Liver (tissue), 10 donors: ENCODE measurements at places on chromosomes 12 and 14.

DNA sequence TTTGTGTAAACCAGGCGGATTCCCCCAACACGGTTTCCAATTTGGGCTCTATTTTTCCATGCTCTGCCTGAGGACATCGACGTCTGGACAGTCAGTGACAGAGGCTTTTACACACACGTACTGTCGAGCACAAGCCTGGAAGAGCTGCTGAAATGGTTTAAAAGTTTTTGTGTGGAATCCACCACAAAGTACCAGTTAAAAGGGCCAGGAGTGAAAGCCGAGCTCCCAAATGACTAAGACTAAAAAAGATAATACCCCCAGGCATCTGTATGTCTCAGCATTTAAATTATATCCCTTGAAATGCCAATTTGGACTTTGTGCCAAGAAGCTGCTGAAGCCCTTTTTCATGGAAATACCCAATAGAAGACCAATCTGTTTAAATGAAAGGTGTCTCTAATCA lies 173.2 kb downstream of the EGLN3 start:
- no peak for DNase-seq

DNA sequence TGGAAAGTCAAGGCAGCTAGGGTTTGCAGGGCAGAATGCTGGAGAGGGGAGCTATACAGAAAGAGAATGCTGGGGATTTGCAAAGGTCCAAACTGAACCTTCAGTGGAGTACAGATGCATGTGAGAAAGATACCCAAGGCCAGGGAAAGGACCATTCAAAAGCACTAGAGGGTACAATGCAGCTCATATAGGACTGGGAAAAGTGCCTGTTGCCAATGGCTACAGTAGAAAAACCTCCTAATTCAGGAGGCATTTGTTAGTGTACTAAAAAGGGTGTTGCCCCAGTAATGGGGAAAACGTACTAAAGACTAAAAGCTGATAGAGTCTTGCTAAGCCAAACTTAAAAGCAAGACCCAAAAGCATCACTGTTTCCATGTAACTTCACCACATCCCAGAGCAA lies 30.1 kb downstream of the E2F7 start:
- DNase-seq, result no peak

- DNase-seq, result no peak
Measured at GRCh38 chr12:4278329-4279197, 5.0 kb downstream of the CCND2 start.

DNA sequence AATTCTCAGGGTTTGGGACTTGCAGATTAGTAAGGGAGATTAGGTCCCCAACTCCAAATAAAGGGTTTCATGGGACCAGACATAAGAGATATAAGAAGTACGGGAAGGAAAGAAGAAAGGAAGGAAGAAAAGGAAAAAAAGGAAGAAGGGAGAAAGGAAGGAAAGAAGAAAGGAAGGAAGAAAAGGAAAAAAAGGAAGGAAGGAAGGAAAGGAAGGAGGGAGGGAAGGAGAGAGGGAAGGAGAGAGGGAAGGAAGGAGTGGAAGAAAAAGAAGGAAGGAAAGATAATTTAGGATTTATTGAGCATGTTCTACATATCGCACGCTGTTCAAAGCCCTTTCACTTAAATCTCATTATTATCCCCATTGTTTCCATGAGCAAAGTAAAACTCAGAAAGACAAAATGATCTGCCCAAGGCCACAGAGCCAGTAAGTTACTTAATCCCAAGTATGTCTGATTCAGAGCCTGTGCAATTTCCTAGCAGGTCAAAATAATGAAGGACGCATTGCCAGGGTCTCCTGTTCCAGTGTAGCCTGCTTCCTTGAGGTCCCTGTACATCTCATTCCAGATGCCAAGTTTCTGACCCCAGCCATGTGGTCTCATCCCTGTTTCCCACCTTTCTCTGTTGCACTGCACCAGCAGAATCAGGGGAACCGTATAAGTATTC lies 3.9 kb upstream of the HDAC7 start:
- no peak for DNase-seq

DNA sequence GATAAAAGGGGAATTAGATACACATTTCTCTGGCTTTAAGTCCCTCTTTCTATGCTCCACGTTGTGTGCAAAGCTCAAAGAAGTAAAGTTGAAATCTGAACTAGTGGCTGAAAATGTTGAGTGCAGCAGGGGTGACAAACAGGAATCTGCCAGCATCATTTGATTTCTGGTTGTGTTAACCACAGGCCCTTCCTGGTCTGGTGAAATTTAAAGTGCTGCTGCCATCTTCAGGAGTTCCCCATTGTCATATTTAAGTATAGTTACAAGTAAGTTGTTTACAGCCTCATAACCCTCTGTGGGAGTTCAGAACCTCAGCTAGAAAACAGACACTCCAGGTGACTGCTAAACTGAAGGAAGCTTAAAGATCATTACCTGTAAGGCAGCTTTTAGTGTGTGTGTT lies 90.9 kb upstream of the CCDC196 start:
- no peak for DNase-seq

- DNase-seq, result no peak
Measured at GRCh38 chr12:87082756-87083155, 826.6 kb upstream of the MGAT4C start.
